ENCODE measurements at places on chromosomes 4 and X. TPM values are rescaled to one million over a fixed set of nuclear protein-coding genes. Genes with fewer than 3 reads are reported as not detected.

Gene BMPR1B
- 4.1 TPM for total RNA-seq

Gene C4orf51
- not detected for total RNA-seq

Gene PSAPL1
- not detected for total RNA-seq

Gene SMIM14
- 64.2 TPM for total RNA-seq

Gene HEPH
- 14.4 TPM for total RNA-seq

Gene SLC10A6
- 1.4 TPM for total RNA-seq

Gene MSN
- 391 TPM for total RNA-seq

Gene FAM47E
- 10.4 TPM for total RNA-seq

Gene ZIC3
- not detected for total RNA-seq

Gene SPP1
- total RNA-seq = 5,484 TPM

Gene ESX1
- not detected for total RNA-seq

DNA sequence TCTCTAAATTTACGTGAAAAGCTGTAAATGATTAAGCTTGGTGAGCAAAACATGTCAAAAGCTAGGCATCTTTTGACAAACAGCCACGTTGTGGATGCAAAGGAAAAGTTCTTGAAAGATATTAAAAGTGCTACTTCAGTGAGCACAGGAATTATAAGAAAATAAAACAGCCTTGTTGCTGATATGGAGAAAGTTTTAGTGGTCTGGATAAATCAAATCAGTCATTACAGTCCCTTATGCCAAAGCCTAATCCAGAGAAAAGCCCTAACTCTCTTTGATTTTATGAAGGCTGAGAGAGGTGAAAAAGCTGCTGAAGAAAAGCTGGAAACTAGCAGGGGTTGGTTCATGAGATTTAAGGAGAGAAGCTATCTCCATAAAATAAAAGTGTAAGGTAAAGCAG lies 487.2 kb downstream of the CCSER1 start:
- no peak for DNase-seq
- H3K4me1 ChIP-seq = no peaks in the 10 kb centered on the region
- no peak overlapping the region for H3K27ac ChIP-seq
- H3K4me3 ChIP-seq = no peak overlapping the region
- no peaks in the 10 kb centered on the region for H3K36me3 ChIP-seq
- no peaks in the 10 kb centered on the region for H3K27me3 ChIP-seq

- H3K27me3 ChIP-seq = no peaks in the 10 kb centered on the region
- no peak for DNase-seq
- H3K4me1 ChIP-seq = no peaks in the 10 kb centered on the region
- H3K4me3 ChIP-seq = no peak overlapping the region
These were observed 61.0 kb downstream of the INTS6L start for GRCh38 chrX:135581496-135581895.

DNA sequence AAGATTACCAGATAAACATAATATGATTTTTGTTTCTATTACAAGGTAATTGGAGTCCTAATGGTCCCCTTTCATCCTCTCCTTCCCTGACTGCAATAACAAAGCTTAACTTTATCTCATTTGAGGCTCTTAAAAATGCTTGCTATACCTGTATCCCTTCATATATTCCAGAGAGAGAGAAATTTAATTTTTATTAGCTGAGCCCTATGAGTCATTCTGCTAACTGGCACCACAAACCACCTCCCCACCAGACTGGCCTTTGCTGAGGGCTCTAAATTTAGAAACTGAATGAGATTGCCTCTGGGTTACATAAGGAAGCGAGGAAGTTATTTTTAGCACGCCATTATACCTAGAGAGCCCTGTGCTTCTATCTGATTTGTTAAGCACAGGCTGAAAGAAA lies 27.4 kb downstream of the CBLL2 start:
- H3K4me1 ChIP-seq = no peaks in the 10 kb centered on the region
- H3K27me3 ChIP-seq = no peaks in the 10 kb centered on the region
- no peak overlapping the region for H3K27ac ChIP-seq
- no peak for DNase-seq

- H3K4me1 ChIP-seq = no peaks in the 10 kb centered on the region
- DNase-seq = no peak
- no peaks in the 10 kb centered on the region for H3K27me3 ChIP-seq
- H3K27ac ChIP-seq = no peak overlapping the region
- no peaks in the 10 kb centered on the region for H3K36me3 ChIP-seq
- H3K4me3 ChIP-seq = no peak overlapping the region
These were observed 1.5 kb upstream of the TLR7 start for GRCh38 chrX:12865359-12865758.

- no peaks in the 10 kb centered on the region for H3K36me3 ChIP-seq
- H3K27ac ChIP-seq = no peak overlapping the region
- H3K4me3 ChIP-seq = no peak overlapping the region
- peak; percentile 35 for DNase-seq
These were observed 15.0 kb upstream of the PRDM8 start for GRCh38 chr4:80182237-80182866.

DNA sequence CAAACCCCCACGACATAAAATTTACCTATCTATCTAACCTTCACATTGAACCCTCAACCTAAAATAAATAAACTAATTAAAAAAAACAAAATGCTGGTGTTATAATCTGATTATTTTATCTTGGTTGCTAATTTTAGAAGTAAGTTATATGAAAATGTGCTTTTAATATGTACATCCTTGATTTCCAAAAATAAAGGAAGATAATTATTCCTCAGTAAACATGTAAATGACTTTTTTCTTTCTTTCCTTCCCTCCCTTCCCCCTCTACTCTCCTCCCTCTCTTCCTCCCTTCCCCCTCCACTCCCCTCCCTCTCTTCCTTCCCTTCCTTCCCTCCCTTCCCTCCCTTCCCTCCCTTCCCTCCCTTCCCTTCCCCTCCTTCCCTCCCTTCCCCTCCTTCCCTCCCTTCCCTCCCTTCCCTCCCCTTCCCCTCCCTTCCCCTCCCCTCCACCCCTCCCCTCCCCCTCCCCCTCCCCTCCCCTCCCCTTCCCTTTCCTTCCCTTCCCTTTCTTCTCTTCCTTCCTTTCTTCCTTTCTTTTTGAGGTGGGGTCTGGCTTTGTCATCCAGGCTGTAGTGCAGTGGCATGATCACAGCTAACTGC lies 180.0 kb upstream of the GIMD1 start:
- H3K27ac ChIP-seq = no peak overlapping the region
- H3K27me3 ChIP-seq = no peaks in the 10 kb centered on the region
- no peaks in the 10 kb centered on the region for H3K4me1 ChIP-seq
- no peak for DNase-seq
- no peaks in the 10 kb centered on the region for H3K36me3 ChIP-seq

DNA sequence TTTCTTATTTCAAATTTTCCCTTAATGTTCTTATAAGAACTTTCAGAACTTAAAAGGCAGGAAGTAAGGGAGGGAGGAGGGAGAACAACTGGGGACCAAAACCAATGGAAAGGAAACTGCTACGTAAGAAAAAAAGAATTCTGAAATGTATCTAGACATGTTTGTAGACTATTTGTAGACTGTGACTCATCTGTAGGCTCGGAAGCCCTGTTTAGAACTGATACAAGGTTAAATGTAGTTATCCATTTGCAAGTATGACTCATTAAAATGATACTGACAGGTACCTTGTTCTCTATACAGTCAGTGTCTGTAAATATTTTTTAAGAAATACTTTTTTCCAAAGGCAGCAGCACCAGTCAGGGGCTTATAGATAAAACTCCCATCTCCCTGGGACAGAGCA lies 202.0 kb downstream of the DHX15 start:
- no peaks in the 10 kb centered on the region for H3K4me1 ChIP-seq
- no peaks in the 10 kb centered on the region for H3K36me3 ChIP-seq
- DNase-seq = no peak
- no peak overlapping the region for H3K4me3 ChIP-seq

DNA sequence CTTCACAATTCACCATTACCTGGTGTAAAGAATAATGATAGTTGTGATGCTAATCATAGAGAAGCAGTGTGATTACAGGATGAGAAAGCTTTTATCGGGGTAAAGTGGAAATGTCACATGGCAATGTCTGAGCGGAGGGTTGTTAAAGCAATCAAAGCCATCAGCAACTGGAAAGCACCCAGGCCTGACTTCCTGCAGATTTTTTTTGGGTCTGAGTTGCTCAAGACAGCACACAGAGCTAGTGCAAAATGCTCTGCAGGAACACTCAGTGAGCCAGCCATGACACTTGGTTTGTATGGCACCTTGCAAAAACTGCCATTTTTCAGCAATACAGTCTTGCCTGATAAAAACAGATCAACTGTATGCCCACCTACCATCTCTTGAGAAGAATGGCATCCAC lies 152.9 kb downstream of the COL4A6 start:
- H3K4me3 ChIP-seq = no peak overlapping the region
- no peaks in the 10 kb centered on the region for H3K36me3 ChIP-seq
- H3K27ac ChIP-seq = no peak overlapping the region

GRCh38 chr4:128660361-128661215 lies 148.9 kb upstream of the JADE1 start:
- H3K36me3 ChIP-seq = no peaks in the 10 kb centered on the region
- peak overlapping the region; percentile 46 for H3K27ac ChIP-seq
- peaks cover 10% of the 10 kb centered on the region for H3K4me1 ChIP-seq
- no peak overlapping the region for H3K4me3 ChIP-seq

DNA sequence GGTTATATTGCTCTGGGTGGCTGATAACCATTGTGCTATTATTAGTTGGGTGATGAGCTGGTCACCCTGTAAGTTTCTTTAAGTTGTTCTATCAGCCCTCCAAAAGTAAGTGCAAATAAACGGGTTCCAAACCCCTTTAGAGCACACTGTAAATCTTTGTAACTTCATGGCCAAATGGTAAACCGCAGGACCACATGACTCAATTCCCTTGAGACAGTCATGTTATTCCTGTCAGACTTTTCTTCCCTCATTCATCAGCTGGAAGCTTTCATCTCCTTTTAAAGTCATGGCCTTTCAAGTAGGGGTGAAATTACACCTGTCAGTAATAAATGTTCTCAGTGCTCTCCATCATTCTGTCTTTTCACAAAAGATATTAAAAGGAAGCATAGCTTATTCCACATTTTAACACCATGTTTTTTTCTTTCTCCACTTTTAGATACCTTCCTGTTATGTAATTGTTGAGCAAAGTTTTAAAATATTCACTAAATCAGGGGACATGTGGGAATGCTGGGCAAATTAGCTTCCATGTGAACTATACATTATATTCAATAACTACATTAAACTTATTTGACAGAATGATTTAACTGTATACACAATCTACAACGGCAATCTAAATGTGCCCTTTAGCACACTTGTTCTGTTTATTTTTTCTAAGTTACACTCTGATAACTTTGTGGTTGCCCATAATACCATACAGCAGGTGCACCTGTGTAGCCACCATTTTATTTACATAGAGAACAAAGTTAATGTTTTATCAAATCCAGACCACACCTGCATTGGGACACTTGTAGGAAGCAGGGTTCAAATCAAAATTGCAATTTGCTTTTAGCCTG lies 275.5 kb downstream of the CFAP299 start:
- no peak overlapping the region for H3K4me3 ChIP-seq
- H3K36me3 ChIP-seq = no peaks in the 10 kb centered on the region
- no peaks in the 10 kb centered on the region for H3K4me1 ChIP-seq
- no peak overlapping the region for H3K27ac ChIP-seq
- H3K27me3 ChIP-seq = no peaks in the 10 kb centered on the region
- no peak for DNase-seq

DNA sequence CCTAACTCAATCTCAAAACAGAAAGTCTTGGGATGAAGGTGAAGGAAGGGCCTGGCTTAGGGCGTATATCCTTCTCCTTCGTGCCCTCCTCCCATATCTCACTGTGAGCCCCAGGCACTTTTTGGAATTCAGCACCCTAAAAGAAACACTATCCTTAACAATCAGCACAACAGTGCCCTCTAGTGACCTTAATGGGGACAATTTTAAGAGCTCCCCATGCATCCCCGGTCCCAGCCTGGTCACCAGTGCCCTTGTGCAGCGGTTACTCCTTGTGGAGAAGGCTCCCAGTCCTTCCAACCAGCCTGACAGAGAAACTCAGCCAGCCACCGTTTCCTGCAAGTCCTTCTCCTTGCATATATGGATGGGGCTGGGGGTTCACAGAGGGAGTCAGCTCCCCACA lies 4.2 kb downstream of the PAK3 start:
- H3K4me3 ChIP-seq = no peak overlapping the region
- no peaks in the 10 kb centered on the region for H3K36me3 ChIP-seq
- no peaks in the 10 kb centered on the region for H3K4me1 ChIP-seq
- H3K27ac ChIP-seq = no peak overlapping the region

- no peaks in the 10 kb centered on the region for H3K4me1 ChIP-seq
- no peak overlapping the region for H3K27ac ChIP-seq
- no peak for DNase-seq
- H3K36me3 ChIP-seq = no peaks in the 10 kb centered on the region
- no peaks in the 10 kb centered on the region for H3K27me3 ChIP-seq
- no peak overlapping the region for H3K4me3 ChIP-seq
These were observed 86.8 kb downstream of the DCLK2 start for GRCh38 chr4:150164956-150165629.

DNA sequence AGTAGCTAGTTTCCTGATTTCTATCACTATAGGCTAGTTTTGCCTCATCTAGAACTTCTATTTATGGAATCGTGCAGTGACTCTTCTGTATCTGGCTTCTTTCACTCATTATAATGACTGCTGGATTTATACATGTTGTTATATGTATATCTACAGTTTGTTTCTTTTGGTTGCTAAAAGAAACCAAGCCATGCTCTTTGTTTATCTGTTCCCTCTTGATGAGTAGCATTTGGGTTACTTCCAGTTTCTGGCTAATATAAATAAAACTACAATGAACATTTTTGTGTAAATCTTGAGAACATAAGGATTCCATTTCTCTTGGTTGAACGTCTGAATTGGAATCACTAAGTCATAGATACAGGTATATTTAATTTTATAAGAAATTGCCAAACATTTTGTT lies 73.9 kb downstream of the ARHGAP24 start:
- H3K27me3 ChIP-seq = no peaks in the 10 kb centered on the region
- H3K4me3 ChIP-seq = no peak overlapping the region
- no peak for DNase-seq
- no peaks in the 10 kb centered on the region for H3K36me3 ChIP-seq
- no peak overlapping the region for H3K27ac ChIP-seq
- no peaks in the 10 kb centered on the region for H3K4me1 ChIP-seq

DNA sequence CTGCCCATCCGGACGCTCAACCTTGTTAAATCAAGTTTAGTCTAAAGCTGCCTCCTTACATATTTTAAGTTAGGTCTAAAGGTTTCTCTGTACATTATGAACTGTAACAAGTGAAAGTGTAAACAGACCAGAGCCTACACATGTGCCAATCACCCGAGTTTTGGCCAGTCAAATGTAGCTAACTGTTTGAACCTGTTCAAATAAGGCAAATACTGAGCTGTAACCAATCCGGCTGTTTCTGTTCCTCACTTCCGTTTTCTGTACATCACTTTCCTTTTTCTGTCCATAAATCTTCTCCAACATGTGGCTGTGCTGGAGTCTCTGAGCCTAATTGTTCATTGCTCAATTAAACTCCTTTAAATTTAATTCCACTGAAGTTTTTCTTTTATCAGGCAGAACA lies 113.3 kb upstream of the SHISA3 start:
- DNase-seq = no peak
- no peak overlapping the region for H3K27ac ChIP-seq
- no peaks in the 10 kb centered on the region for H3K27me3 ChIP-seq

GRCh38 chr4:55386073-55386472 lies 9.7 kb upstream of the TMEM165 start:
- no peaks in the 10 kb centered on the region for H3K4me1 ChIP-seq
- H3K27me3 ChIP-seq = no peaks in the 10 kb centered on the region
- H3K4me3 ChIP-seq = no peak overlapping the region
- H3K27ac ChIP-seq = no peak overlapping the region
- H3K36me3 ChIP-seq = no peaks in the 10 kb centered on the region
- no peak for DNase-seq
